Fibroblast of gingiva (primary cell): ENCODE measurements at places on chromosomes 3 and 15.

DNA sequence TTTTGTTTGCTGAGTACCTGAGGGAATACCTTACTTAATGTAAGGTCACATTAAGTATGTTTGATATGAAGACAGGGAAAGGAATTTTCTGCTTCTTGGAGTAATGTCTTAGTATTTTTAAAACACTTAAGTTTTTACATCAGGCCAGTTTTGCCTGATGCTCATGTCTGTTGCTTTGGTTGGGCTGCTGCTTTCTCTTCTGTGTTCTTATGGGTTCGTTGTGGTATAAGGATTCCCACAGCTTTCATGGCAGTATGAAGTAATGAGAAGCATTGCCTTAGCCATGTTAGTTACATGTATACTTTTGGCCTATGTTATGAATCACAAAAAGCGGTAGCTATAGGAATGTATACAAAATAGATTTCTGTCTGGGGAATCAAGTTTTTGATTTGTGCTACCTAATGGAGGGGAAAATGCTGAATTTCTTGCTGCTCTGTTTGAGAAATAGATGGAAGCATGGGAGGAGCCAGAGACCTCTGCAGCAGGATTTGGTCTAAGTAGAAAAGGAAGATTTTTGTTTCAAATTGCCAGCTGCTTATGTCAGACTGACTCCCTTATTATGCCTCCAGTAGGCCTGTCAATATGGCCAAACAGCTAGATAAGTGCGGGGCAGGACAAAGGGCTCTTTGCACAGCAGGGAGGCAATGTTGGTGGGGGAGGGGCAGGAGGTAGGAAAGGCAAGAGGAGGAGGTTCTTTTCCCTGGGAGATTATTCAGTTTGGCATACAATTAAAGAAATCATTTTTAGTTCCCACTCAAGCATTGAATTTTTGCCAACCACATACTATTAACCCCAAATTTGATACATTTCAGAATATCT, 5.2 kb downstream of the SETD5 start:
- no peak for DNase-seq

GRCh38 chr15:39709941-39710340, 72.7 kb downstream of the FSIP1 start:
- DNase-seq: no peak

GRCh38 chr3:82294609-82295008, 533.2 kb upstream of the GBE1 start:
- no peak for DNase-seq

GRCh38 chr3:7687428-7688147, 814.0 kb upstream of the LMCD1 start:
- DNase-seq: no peak

- no peak for DNase-seq
Measured at GRCh38 chr15:95624616-95625361, 705.7 kb upstream of the NR2F2 start.

DNA sequence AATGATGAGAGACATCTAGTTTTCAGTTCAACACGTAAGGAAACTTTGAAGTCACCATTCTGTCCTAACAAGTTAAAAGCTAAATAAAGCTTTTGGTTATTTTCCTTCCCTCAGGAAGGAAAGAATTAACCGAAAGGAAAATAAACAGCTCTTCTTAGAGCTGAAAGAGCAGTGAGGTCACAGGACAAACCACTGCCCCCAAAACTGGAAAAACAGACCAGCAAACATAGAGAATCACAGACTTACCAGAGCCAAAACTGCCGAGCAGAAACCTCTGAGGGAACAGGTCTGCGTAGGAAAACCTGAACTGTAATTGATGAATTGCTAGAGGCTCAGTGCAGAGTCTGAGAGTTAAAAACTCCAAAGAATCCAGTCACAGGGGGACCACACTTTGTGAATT, 14.7 kb downstream of the USP50 start:
- DNase-seq: peak; percentile 14

DNA sequence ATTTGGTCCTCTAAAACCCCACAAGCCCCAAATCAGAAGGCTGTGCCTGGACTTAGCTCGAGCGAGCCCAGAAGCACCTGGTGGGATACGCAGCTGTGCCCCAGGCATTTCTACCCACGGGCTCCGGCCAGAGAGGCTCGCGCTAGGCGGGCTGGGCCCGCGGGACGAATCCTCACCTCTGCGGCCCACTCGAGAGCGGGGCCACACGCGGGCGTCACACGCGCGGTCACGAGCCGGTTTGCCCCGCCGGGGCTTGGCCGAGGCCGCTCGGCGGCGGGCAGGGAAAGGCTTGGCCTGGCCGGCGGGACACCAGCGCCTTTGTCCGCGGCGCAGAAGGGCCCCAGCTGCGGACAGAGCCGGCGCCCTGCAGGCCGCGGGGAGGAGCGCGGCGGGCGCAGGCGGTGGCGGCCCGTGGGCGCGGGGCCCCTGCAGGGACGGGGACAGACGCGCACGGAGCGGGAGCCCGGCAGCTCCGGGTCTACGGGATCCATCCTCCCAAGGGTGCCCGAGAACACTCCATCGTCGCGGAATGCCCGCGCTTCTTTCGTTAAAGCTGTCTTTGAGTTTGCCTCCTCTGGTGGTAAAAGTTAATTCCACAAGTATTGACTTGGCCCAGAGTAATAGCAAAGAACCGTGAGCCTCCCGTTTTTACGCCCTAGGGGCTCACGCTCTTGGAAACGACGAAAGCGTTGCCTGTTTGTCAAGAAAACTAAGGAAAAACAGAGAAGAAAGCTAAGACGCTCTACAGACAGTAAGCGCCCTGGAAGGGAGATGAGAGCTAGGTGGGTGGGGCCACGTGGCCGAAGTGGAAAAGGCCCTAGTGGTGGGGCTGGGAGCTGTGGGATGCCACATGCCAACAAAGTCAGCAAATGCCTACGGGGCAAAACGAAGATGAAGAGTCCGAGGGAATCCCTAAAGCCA, 26.4 kb downstream of the TYRO3 start:
- DNase-seq: peak; percentile 59

- DNase-seq: no peak
Measured at GRCh38 chr3:88991496-88991895, 115.9 kb upstream of the EPHA3 start.

DNA sequence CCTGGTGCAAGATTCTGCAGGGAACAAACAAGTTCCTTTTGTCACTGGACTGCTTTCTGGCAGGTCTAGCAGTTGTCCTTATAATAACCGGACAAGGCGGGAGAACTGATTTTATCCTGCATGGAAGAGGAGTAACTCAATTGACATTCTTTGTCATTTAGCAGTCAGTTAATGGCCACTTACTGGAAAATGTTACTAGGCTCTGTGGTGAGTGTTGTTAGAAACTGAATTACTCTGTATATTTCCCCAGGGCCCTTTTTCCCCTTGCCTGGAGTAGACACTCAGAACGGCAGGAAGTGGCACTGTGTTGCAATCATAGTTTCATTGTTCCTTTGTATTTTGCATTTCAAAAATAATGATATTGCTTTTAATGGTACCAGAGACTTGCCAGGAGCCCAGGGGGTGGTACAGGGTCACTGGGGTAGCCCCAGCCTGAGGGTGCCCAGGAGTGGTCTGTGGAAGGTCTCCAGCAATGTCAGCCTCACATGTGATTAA, 318.6 kb upstream of the LRRFIP2 start:
- peak; percentile 43 for DNase-seq

- DNase-seq: no peak
Measured at GRCh38 chr3:189927975-189928895, 192.5 kb downstream of the P3H2 start.

DNA sequence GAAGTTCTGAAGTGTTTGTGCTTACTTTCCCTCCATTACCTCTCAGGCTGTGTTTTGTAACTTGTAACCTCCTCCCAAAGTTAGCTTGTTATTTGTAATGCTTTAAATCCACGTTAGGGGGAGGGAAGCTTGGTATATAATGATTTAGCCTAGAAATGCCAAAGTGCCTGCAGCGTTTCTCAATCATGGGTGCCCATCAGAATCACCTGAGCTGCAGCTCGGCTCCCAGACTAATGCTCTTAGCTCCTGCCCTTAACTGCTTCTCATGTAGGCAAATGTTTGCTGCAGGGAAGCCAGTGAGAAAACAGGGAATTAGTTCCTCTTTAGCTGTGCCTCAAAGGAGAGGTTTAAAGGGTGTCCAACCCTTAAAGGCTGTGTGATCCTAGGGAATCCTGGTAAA, 219.2 kb upstream of the NAALADL2 start:
- no peak for DNase-seq

DNA sequence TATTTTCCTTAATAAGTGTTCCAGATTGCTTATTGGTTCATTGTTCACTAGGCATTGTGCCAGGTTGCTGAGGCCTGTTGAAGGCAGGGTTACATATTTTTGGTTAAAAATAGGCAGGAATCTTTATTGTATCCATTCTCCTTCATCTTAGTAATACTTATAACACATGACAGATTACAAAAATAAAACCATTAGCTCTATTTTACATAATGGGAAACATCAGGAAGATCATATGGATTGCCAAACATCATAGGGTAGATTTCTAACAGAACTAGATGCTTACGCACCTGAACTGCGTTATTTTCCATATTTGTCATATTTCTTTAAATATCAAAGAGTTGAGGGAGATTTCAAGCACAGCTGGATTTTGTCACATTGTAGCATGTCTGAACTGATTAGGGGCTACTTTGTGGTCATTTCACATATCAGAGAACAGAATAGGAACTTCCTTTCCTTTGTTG, 462.9 kb upstream of the SGO1 start:
- DNase-seq: peak; percentile 71

DNA sequence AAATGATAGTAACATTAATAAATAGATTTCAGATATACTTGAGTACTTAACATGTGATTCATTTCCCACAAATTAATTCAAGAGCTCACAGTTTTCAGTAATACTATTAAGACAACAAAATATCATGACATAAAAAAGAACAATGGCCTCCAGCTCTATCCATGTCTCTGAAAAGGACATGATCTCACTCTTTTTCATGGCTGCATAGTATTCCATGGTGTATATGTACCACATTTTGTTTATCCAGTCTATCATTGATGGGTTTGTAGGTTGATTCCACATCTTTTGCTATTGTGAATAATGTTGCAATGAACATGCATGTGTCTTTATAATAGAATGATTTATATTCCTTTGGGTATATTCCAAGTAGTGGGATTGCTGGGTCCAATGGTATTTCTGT, 1012.8 kb upstream of the ALCAM start:
- no peak for DNase-seq

DNA sequence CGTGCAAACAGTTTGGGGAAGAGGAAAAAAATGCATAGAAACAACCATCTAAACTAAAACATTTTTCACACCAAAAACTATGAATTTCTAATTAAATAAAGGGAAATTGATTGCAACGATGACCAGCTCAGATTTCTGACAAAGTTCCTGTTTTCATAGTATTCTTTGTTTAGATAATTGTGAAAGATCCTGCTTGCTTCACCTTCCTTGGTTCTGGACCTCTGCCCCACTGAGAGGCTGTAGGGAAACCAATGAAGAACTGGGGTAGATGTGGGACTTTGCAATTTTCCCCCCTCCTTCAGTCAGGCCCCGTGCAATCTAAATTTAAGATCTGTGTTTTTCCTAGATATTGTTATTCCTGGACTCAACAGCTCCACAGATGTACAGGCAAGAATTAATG, 13.8 kb upstream of the TEX264 start:
- DNase-seq: no peak

DNA sequence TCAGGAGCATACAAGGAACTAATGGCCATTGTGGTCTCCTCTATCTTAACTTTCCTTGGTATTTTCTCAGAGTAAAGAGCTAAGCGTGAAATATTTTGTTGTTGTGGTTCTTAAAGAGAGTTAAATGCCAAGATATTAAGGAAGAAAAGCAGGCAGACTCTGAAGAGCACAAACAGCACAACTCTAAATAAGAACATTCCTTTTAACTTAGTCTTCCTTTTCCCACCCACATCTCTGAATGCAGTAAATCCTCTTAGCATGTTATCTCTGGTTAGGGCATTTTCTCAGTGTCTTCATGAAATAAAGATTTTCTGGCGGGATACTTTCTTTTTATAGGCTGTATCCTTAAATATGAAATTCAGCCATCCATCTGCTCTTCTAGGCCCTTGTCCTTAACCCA, 1.5 kb downstream of the GPR87 start:
- no peak for DNase-seq

- no peak for DNase-seq
Measured at GRCh38 chr3:27923349-27924068, 201.4 kb upstream of the EOMES start.

DNA sequence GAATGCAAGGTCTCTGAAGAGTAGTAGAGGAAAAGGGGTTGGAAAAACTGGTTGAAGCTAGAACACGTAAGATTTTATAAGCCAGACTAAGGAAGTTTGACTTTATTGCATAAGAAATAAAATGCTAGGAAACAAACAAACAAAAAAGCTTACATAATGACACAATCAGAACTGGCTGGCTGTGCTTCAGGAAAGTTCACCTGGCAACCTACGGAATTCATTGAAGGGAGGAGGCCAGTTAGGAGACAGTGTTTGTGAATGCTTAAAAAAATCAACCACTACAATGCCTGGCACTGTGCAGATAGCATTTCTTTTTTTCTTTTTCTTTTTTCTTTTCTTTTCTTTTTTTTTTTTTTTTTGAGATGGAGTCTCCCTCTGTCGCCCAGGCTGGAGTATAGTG, 1.9 kb upstream of the ICE2 start:
- no peak for DNase-seq

DNA sequence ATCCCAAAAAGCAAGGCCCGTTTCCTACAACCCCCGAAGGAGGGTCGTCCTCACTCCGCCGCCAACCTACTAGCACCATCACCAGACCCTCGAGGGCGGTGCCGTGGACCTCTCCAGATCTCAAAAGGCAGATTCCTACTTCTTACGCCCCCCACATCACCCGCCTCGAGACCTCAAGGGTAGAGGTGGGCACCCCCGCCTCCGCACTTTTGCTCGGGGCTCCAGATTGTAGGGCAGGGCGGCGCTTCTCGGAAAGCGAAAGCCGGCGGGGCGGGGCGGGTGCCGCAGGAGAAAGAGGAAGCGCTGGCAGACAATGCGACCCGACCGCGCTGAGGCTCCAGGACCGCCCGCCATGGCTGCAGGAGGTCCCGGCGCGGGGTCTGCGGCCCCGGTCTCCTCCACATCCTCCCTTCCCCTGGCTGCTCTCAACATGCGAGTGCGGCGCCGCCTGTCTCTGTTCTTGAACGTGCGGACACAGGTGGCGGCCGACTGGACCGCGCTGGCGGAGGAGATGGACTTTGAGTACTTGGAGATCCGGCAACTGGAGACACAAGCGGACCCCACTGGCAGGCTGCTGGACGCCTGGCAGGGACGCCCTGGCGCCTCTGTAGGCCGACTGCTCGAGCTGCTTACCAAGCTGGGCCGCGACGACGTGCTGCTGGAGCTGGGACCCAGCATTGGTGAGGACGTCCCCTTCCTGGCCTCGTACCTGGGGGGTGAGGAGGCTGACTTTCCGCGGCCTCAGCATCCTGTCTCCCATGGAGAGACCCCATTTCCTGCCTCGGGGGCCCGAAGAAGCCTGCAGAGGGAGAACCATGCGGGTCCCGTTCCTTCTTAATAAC, at the start of gene MYD88:
TSS of gene MYD88 (plus strand) at position 313 of the 842 bp plus-strand sequence. CDS start at position 353, 40 bp downstream.
- peak; percentile 63 for DNase-seq

DNA sequence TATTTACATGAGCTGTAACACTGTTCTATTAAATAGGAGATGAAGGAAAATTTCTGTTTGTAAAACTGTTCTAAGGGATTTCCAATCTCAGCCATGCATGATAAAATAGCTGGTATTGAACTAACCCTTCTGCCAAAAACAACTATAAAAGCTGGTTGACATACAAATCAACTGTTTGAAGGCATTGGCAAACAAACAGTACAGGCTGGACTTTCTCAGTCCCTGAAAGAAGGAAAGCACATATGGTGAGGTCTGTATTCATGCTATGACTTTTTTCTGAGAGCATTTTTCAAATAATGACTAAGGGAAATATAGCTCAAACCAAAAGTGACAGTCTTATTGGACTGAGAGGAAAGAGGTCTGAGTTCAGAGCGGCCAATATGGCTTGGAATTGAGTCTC, 117.0 kb upstream of the CCDC54 start:
- DNase-seq: peak; percentile 26

GRCh38 chr3:128801779-128802380, 75.9 kb downstream of the RAB7A start:
- no peak for DNase-seq
